AG04450 (cell line): ENCODE measurements at places on chromosomes 7 and 10.
A peak's percentile ranks its signal among the peaks of the same experiment; 100 is the strongest.

DNA sequence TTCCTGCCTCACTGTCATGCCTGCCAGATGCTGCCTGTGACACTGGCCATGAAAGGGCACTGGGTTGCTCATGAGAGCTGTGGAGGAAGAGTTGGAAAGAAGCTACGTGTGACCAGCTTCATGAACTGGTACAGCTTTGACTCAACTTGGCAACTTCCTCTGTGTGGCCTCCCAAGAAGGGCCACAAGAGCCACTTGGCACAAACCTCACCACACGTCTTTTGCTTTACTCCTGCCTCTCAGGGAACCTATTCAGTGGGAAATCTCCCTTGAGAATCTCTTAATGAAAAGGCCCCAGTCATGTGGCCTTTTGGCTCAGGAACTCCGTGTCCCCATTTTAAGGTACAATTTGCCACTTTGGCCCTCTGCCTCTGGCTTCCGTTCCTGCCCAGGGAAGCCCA lies 54.5 kb downstream of the FRMD4A start:
- DNase-seq = no peak

- no peak for DNase-seq
Observed at GRCh38 chr7:64634406-64635062, 31.4 kb upstream of the ZNF107 start.

- no peak for DNase-seq
Observed at GRCh38 chr7:108329514-108329913, 126.7 kb downstream of the NRCAM start.

- no peak for DNase-seq
Observed at GRCh38 chr7:45033261-45033930, 33.4 kb downstream of the CCM2 start.

DNA sequence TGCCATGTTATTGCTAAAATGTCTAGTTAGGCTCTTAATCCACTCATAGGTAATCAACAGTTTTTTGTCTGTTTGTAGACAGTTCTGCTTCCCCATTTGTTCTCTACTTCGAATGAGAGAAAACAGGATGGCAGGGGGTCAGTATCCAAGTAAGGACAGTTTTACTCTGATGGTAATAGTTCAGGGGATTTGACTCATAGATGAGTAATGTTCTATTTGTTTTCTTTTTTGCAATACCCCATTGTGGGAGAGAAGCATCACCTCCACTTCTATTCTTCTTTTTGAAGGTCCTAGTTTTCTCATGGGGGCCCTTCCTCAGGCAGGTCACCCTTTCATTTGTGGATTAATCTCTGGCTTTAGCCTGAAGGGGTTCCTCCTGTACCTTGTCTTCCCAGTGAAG lies 13.9 kb downstream of the PCLO start:
- no peak for DNase-seq

DNA sequence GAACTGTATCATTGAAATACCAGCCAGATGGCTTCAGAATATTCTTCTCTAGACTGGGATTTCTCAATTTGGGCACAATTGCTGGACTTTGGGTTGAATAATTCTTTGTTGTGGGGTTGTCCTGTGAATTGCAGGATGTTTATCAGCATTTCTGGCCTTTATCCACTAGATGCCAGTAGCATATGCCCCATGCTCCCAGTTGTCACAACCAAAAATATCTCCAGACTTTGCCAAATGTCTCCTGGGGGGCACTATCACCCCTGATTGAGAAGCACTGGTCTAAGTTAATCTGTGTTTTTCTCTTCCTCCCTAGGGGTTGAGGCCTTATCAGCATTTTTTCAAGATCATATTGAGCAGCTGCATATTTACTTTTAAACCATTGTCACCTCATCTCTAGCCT lies 204.9 kb upstream of the SP8 start:
- no peak for DNase-seq

GRCh38 chr7:137937202-137937560 lies 64.7 kb downstream of the CREB3L2 start:
- no peak for DNase-seq

GRCh38 chr7:129470411-129470810 lies 31.9 kb upstream of the SMKR1 start:
- no peak for DNase-seq

- no peak for DNase-seq
Observed at GRCh38 chr10:93652857-93653256, 40.5 kb downstream of the PDE6C start.

DNA sequence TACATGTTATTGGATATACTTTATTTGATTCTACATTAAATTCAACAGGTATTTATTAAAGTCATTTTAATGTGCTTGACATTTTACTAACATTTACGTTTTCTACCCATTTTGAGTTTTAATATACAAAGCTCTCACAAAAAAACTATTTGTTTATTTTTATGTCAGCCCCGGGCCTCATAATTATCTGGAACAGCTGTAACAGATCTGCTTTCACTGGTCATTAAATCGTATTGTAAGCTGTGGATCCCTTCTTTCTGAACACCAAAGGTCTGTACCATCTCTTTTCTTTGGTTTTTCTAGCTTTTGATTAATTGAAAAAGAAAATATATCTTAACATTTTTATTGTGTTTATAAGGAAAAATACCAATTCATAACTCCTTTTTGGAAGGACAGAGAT lies 73.5 kb downstream of the SEMA3E start:
- no peak for DNase-seq

DNA sequence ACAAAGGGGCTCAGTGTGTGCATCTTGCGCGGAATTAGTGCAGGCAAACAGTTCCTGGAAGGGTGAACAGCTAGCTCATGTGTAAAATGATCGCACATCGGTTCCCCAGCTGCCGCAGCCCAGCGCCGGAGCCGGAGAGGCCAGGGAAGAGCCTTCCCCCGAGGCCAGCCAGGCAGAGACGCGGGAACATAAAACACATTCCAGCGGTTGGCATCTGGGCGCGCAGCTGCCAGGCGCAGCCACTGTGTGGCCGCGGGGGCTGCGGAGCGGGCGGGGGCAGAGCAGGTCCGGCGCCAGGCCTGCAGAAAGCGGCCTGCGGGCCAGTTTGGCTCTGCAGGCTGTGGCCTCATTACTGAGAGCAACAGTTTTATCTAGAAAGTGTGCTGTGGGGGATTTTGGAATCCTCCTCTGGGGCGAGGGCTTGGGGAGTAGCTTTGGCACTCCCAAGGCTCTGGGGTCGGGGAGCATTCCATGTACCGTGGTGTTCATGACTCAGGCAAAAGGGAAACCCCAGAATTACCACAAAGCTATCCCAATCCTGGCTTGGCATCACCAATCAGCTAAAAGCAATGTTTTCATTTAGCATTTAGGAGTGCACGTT lies 74.3 kb downstream of the SAMD9 start:
- DNase-seq = peak; percentile 79

- no peak for DNase-seq
Observed at GRCh38 chr10:49518982-49519578, 19.8 kb downstream of the ERCC6 start.

GRCh38 chr10:78035437-78035836 lies 1.8 kb downstream of the RPS24 start:
- no peak for DNase-seq

DNA sequence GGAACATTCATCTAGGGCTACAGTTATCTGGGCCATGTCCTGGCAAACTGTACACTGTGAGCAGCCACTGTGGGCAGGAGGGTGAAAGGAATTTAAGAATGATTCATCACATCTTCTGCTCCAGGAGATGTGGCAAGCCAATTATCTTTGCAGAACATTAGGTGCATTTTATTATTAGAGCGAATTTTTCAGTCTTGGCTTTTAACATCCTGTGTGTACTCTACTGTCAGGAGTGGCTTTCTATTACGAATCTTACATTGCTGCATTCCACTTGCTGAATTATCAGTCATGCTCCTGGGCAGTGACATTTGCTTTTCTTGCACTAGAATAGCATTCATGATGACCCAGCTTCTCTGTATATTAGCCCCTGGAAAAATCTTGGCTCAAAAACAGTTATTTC lies 109.2 kb upstream of the TARP start:
- DNase-seq = no peak

DNA sequence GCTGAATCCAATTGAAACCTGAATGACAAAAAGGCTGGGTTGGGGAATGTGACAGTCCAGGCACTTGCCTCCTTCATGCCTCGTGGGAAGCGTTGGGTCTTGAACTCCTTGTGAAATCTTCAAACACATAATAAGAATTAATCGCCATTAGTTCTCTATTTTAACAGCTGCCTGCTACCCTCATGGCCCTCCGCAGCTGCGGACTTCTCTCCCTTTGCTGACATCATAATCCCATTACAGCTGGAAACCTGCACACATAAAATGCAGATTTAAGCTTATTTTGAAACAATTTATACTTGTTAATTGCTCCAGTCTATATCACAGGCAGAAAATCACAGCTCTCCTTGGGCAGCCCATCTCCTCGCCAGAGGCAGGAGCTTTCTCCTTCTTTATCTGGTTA lies 403.0 kb upstream of the MKI67 start:
- no peak for DNase-seq

- peak; percentile 8 for DNase-seq
Observed at GRCh38 chr10:70715853-70716795, 43.8 kb downstream of the ADAMTS14 start.

- no peak for DNase-seq
Observed at GRCh38 chr10:49642311-49642710, 28.5 kb downstream of the CHAT start.
